ENCODE measurements at places on chromosomes 16 and 17. TPM values are rescaled to one million over a fixed set of nuclear protein-coding genes. Genes with fewer than 3 reads are reported as not detected.

DNA sequence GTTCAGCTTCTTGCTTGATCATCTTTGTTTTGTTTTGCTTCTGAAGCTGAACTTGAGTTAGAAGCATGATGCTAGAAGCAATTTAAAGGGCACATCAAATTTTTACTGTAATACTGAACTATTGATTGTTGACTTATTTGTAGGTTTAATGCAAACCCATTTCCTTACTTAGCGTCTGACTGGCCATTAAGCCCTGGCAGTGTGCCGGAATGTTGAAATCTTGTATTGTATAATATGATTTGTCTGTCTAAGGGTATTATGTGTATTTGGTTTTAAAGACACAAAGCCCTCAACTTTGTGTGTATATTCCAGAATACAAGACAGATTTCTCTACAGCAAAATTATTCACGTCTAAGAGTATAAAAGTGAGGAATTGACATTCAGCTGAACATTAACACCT lies 39.7 kb downstream of the NUP93 start:
- H3K4me3 ChIP-seq: no peak overlapping the region
- no peaks in the 10 kb centered on the region for H3K27me3 ChIP-seq

DNA sequence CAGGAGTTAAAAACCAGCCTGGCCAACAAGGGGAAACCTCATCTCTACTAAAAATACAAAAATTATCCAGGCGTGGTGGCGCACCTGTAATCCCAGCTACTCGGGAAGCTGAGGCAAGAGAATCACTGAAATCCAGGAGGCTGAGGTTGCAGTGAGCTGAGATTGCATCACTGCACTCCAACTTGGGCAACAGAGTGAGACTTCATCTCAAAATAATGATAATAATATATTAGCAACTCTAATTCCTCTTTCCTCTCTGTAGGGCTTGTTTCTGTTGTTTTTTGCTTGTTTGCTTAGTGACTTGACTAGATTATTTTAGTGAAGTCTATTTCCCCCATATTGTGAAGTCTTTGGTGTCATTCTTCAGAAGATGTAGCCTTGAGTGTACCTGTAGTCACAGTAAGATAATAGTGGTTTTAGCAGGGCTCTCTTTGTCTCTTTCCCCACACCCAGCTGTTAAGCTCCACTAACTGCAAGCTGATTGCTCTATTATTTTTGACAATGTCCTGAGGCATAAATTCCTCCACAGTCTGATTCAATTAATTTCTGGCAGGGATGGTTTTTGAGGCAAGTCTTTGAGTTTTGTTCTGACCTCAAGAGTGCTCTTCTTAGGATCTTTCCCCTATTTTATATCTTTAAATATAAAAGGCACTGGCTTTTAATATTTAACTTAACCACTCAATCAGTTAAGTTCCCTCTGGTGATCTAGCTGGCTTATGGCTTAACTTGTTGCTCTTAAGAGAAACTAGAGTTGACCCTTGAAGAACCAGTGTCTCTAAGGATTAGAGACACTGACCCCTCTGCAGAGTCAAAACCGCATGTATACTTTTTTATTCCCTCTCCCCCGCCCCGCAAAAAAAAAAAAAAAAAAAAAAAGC lies 18.6 kb upstream of the TNFSF12 start:
- peak overlapping the region; percentile 67 for H3K27ac ChIP-seq
- peaks cover 11% of the 10 kb centered on the region for H3K4me1 ChIP-seq
- no peak overlapping the region for H3K4me3 ChIP-seq
- peaks cover 1% of the 10 kb centered on the region for H3K27me3 ChIP-seq

DNA sequence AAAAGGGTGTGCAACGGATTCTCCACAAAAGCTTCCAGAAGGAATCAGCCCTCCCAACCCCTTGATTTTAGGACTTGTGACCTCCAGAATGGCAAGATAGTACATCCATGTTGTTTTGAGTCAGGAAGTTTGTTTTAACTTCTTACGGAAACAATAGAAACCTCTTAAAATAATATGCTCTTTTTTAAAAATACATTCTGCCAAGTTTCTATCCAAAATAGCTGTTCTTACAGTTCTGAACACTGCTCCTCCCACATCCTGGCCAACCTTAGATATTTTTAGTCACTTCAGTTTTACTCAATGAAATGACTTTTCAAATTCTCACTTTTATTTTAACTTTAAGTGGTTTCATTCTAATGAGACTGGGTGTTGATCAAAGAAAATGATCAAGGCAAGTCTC lies 156.4 kb downstream of the ZNF18 start:
- DNase-seq: no peak
- no peaks in the 10 kb centered on the region for H3K4me1 ChIP-seq
- H3K27ac ChIP-seq: no peak overlapping the region
- H3K36me3 ChIP-seq: no peaks in the 10 kb centered on the region
- no peaks in the 10 kb centered on the region for H3K27me3 ChIP-seq
- H3K4me3 ChIP-seq: no peak overlapping the region

DNA sequence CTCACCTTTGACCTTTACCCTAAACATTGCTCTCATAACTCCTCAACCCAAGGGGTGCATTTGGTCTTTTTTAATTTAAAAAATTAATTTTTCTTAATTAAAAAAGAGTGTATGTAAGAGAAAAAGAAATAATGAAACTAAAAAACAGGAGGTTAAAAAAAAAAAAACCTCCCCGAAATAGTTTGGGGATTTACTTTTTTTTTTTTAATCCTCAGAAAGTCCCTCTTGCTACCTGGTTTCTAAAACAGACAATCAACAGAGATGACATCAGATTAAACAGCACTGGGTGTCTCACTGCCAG lies 301.3 kb downstream of the SOX9 start:
- DNase-seq: no peak
- no peaks in the 10 kb centered on the region for H3K27me3 ChIP-seq
- H3K4me1 ChIP-seq: peaks cover 32% of the 10 kb centered on the region
- peaks cover 11% of the 10 kb centered on the region for H3K36me3 ChIP-seq

TPSB2 gene
- total RNA-seq: not detected
